GM04504 (cell line): ENCODE measurements at places on chromosomes 12 and 14.

- no peak for DNase-seq
Observed at GRCh38 chr14:96614481-96614881, 112.3 kb downstream of the PAPOLA start.

DNA sequence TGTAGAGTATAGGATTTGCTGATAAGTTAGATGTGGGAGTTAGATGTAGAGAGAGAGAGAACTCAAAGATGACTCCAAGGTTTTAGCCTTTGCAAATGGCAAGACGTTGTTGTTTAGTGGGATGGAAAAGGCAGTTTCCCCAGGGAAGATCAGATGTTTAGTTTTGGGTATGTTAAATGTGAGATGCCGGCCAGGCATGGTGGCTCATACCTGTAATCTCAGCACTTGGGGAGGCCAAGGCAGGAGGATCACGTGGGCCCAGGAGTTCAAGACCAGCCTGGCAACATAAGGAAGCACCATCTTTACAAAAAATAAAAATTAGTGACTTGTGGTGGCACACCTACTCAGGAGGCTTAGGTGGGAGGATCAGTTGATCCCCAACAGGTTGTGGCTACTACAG lies 33.5 kb downstream of the SCFD1 start:
- no peak for DNase-seq

DNA sequence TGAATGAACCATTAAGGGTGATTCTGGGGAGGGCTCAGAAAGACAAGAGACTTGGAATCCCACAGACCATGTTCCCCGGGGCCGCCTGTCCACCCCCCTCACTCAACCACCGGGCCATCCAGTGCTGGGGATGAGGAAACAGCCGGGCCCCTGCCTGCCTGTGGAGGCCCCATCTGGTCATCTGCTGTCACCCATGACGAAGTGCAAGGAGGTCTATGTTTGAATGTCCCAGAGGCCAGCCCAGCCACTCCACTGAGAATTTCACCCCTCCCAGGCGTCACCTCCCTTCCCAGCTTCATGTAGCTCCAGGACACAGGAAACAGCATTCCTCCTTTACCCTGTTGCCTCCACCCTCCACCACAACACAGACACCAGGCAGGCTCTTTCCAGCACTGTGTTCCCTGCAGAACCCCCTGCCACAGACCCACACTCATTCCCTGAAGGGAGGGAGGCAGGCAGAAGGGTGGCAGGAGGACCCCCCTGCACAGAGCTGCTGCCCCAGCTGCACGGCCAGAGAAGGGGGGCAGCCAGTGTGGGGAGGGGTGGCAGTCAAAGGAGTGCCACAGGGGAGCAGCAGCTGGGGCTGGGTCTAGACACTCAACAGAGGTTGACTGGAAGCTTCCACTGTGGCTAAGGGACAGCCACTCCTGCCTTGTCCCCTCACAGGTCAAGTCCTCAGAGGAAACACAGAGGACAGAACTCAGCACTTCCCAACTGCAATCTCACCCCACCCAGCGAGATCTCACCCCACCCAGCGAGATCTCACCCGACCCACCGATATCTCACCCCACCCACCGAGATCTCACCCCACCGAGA lies 50.3 kb upstream of the PPP2R5C start:
- no peak for DNase-seq

- DNase-seq: peak; percentile 52
Observed at GRCh38 chr12:110590806-110591326, 7.7 kb upstream of the PPTC7 start.

DNA sequence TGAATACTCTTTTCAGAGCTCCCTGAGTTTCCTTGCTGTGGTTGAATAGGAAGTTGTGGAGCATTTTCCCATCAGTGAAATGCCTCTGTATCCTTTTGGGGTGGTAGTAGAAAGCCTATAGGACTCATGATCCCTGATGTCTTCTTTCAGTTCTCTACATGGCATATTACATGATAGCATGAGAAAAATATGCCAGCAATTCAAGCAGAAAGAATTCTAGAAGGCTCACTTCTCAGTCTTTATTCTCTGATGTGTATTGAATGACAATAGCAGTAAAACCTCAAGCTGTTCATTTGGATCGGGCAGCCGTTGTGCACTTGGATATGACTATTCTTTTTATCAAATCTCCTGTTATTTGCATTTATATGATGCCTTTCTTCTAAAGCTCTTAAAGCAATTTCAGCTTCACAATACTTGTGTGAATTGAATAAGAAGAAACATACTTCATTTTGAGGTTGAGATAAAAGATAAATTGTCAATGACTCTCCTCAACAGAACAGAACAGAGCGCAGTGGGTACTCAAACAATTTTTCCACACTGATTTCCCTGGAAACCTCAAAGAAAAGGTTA lies 251.5 kb upstream of the FBXO33 start:
- DNase-seq: no peak

DNA sequence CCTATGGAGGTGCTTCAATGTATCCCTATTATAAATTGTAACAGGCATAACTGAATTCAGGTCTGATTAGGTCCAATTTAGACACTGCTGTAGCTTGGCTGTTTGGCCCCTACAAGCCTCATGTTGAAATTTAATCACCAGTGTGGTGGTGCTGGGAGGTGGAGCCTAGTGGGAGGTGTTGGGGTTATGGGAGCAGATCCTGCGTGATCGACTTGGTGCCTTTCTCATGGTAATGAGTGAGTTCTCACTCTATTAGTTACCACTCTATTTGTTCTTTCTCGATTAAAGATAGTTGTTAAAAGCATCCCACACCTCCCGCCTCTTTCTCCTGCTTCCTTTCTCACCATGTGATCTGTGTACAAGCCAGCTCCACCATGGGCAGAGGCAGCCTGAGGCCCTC lies 122.1 kb downstream of the FOXA1 start:
- DNase-seq: no peak

DNA sequence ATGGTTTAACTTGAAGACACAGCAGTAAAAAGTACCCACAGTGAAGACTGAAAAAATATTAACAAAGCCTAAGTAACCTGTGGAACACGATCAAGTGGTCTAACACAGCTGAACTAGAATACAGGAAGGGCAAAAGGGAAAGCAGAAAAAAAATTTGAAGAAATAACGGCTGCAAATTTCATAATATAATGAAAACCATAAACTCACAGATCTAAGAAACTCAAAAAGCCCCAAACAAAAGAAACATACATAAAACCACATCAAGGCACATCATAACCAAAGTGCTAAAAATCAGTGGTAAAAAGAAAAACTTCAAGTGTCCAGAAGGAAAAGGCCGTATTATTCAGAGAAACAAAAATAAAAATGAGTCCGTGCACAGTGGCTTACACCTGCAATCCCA lies 30.9 kb downstream of the SPPL3 start:
- DNase-seq: no peak

DNA sequence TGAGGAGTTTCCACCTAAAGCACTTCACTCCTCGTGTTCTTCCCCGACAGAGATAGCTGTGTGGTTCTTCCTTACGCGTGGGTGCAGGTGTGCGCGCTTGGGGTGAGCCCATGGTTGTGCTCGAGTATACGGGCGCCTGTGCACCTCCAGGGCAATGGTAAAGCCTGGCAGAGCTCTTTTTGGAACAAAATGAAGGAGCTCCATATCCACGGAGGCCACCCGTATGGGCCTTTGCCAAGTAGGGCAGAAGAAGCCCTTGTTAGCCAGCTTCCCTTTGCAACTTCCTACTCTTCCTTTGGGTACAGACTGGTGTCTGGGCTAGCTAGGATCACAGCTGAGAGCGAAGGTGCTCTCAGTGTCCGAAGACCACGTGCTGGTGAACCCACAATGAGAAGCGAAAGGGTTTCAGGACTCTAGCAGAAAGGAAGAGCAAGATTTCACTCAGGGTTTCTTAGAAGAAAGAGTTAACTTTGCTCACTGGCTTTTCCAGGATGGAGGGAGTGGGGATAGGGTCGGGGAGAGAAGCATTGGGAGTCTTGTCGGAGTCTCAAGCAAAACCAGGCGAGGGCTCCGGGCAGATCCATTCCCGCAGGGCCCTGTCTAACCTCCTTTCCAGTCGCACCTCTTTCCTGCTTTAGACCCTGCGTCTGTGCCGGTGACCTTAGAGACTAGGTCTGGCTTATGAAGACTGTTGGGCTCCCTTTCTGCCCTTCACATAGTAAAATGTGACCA lies 960 bp upstream of the LRFN5 start:
- no peak for DNase-seq

DNA sequence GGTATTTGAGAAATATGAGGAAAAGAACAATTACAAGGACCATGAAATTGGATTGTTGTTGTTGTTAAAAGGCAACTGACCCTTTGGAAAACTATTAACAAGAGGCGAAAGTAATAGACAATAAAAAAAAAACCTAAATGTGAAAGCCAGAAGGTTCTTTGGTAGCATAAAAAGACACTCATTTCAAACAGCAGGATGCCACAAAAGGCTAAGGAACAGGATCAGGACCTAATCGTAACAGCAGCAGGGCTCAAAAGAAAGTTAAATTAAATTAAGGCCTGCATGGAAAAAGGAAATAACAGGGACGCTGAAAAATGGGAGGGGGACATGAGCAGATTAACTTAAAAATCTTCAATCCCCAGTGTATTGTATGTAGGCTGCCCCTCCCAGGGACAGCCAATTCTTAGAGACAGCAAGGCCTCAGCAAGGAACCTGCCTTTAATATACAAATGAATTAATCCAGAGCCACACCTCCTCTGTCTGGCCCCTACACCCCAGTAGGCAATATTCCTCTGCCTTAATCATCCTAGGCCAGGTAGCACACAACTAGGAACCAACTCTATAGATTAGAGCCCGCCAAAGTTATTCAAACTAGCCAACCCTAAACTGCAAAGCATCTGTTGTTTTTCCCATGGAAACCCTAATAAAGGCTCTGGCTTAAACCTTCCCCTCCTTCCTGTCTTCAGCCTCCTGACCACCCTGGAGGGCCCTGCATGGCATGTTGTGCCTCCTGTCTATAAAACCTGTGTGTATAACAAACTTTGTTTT lies 28.4 kb upstream of the AP4S1 start:
- no peak for DNase-seq

DNA sequence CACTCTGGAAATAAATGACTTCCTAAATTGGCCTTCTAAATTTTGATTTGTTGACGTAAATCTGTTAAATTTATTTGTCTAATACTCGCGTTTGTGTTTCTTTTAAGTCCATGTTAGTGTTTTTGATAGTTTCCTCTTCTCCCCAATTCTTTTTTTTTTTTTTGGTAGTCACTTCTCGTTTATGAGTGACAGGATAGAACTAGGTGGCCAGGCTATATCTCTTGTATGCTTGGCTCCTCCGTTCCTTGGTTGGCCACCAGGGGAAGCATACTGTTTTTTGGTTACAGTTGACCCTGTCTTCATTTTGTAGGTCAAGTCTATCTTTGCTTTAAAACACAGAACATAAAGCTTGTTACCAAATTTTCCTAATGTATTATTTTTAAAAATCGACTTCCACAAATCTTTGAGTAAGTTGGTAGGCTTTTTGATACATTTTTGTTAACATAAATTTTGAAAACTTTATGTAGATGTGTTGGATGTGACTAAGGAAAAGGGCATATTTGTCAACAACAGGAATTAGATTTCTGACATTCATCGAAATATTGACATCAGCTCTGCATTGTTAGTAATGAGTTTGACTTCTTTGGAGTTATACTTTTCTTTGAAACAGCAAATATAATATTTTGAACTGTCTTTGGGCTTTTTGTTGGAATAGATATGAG lies 2.2 kb downstream of the RCOR1 start:
- no peak for DNase-seq

DNA sequence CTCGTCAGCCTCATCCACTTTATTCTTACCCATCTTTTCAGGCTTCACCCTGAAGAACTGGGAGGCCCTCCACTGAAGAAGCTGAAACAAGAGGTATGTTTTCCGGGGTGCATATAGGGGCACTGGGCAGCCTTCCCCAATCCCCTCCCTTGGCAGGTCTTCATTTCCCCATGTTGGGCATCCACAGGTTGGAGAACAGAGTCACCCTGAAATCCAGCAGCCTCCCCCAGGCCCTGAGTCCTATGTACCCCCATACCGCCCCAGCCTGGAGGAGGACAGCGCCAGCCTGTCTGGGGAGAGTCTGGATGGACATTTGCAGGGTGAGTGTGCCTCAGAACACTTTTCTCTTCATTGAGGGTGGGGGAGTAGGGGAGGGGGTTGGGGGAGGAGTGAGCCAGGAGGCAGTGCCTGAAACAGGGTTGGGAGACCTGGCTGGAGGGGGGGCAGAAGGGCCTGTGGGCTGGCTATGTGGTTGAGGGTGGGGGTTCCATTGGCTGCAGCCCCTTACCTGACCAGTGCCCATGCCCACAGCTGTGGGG lies 4.0 kb downstream of the NAB2 start:
- no peak for DNase-seq

- peak; percentile 69 for DNase-seq
Observed at GRCh38 chr14:65281991-65282895, 130.3 kb upstream of the FUT8 start.

DNA sequence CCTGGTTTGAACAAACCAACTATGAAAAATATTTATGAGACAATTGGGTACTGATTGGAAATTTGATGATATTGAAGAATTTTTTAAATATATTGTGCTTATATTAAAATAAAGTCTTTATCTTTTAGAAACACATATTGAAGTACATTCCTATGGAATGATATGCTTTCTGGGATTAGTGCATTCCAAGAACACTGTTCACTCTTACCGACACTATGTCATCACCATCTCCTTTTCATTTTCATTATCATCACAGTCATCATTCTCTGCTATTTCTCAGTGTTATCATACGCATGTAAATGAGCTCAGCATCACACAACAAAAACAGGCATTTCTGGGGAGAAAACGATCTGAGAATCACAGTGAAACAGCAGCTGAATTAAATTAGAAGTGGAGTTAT lies 513.3 kb upstream of the CCDC196 start:
- no peak for DNase-seq

DNA sequence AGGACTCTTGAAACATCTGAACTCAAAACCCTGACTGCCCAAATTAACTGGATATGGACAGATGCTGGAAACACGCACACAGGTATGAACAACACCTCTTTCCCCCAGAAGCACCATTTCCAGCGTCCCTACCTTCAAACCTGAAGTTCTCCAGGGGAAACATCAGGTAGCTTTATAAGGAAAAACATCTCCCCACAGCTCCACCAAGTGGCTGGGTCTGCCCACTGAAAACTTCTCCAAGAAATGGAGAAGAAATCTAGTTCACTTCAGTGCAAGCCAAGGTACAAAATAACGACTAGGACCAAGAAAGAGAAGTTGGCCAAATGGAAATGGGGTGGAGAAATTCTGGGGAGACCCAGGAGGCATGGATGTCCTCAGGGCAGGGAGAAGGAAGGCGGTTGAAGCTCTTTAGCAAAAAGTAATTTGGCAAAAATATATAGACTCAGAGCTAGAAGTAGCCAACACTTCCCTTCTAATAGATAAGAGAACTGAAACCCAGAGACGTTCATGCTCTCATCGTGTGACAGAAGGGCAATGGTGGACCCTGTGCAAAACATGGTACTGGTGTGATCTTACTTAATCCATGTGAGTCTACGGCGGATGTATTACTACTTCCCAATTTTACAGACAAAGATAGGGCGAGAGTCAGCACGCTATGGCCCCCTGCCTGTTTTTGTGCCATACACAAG lies 10.5 kb upstream of the NUAK1 start:
- no peak for DNase-seq

DNA sequence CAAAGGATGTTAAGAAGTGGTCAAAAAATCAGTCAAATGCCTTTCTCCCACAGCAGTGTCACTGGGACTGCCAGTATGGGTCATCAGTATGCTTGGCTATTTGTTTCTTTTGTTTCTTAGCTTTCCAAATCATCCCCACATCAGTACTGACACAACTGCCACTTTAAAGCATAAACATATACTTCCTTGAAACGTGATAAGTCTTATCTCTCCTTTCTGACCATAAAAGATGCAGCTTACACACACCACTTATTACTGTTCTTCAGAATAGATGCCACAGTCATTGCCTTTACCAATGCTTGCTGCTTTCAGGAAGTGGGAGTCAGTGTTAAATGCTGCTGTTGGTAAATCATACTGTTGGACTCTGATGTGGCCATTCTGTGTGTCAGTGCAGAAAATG lies 18.6 kb upstream of the GARIN2 start:
- DNase-seq: no peak
